Activated CD4-positive, alpha-beta T cell treated with anti-CD3 and anti-CD28 coated beads, Interleukin-2, amount 10 ng/mL, durations not matched to agents 7 days and 5 days (primary cell): ENCODE measurements at places on chromosomes 11 and 22.

- H3K27me3 ChIP-seq: no peaks in the 10 kb centered on the region
- no peak for DNase-seq
- H3K4me3 ChIP-seq: no peak overlapping the region
- peaks cover 31% of the 10 kb centered on the region for H3K4me1 ChIP-seq
These were observed 177.5 kb upstream of the TMEM45B start for GRCh38 chr11:129637983-129638776.

GRCh38 chr11:57598831-57599155, 1.3 kb downstream of the SERPING1 start:
- no peak for DNase-seq

- DNase-seq: peak; percentile 65
- peak overlapping the region; percentile 83 for H3K4me3 ChIP-seq
- no peaks in the 10 kb centered on the region for H3K27me3 ChIP-seq
- H3K27ac ChIP-seq: peak overlapping the region; percentile 87
- peaks cover 14% of the 10 kb centered on the region for H3K36me3 ChIP-seq
These were observed 667 bp downstream of the CD81 start for GRCh38 chr11:2377511-2378443.

DNA sequence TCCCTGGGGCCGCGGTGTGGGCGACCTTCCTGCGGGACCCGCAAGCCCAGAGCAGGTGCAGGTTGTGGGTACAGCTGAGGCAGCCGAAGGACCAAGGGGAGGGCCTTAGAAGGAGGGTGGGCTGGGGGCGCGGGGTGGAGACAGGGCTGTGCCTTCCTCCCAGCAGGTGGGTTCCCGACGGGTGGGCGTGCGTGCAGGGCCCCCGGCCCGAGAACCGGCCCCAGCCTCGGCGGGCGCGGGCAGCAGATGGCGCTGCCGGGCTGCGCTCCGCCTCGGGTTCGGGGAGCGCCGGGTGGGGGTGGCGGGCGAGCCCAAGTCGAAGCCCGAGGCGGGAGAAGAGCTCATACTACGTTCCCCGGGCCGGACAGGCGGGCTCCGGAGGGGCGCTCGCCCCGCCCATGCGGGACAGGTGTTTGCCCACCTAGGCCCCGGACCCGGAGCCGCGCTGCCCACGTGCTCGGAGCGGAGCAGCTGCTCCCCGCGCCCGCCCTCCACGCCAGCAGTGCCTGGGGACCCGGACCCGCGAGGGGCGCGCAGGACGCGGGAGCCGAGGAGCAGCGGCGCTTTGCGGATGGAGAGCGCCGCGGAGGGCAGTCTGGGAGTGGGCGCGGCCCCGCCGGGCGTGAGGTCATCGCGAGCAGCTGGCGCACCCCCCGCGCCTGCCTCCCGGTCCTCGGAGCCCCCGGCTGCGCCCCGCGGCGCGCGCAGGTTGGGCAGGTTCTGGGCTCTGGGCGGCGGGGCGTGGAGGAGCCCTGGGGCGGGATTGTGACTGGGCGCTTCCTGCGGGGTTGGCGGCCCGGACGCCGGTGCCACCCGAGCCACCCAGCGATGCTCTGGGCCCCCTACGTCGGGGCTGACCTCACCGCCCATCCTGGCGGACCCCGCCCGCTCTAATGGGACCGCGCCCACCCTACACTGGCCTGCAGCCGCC, 25.3 kb downstream of the DUSP8 start:
- no peak overlapping the region for H3K4me3 ChIP-seq
- H3K27ac ChIP-seq: no peak overlapping the region
- H3K36me3 ChIP-seq: no peaks in the 10 kb centered on the region
- peaks cover 4% of the 10 kb centered on the region for H3K4me1 ChIP-seq
- peak; percentile 14 for DNase-seq

DNA sequence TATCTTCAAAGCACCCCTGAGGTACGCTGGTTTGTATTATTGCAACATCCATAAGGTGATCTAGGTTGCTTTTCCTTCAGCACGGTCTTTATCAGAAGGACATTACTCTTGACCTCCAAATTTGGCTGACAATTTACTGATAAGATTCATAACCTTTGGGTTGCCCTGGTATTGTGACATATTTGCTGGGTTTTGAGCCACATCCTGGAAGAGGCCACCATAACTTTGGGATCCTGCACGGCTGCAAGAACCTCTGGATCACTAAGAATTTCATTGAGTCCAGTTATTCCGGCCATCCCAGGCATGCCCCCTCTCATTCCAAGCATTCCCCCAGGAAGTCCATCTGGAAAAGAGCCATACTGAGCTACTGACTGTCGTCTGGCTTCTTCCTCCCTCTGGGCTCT, 6.5 kb upstream of the PLET1 start:
- H3K27me3 ChIP-seq: no peaks in the 10 kb centered on the region
- H3K4me3 ChIP-seq: no peak overlapping the region
- no peak for DNase-seq
- H3K27ac ChIP-seq: no peak overlapping the region

GRCh38 chr11:112965656-112966055, 4.4 kb downstream of the NCAM1 start:
- H3K4me3 ChIP-seq: no peak overlapping the region
- peaks cover 12% of the 10 kb centered on the region for H3K4me1 ChIP-seq
- H3K27me3 ChIP-seq: peaks cover 61% of the 10 kb centered on the region
- no peak overlapping the region for H3K27ac ChIP-seq

DNA sequence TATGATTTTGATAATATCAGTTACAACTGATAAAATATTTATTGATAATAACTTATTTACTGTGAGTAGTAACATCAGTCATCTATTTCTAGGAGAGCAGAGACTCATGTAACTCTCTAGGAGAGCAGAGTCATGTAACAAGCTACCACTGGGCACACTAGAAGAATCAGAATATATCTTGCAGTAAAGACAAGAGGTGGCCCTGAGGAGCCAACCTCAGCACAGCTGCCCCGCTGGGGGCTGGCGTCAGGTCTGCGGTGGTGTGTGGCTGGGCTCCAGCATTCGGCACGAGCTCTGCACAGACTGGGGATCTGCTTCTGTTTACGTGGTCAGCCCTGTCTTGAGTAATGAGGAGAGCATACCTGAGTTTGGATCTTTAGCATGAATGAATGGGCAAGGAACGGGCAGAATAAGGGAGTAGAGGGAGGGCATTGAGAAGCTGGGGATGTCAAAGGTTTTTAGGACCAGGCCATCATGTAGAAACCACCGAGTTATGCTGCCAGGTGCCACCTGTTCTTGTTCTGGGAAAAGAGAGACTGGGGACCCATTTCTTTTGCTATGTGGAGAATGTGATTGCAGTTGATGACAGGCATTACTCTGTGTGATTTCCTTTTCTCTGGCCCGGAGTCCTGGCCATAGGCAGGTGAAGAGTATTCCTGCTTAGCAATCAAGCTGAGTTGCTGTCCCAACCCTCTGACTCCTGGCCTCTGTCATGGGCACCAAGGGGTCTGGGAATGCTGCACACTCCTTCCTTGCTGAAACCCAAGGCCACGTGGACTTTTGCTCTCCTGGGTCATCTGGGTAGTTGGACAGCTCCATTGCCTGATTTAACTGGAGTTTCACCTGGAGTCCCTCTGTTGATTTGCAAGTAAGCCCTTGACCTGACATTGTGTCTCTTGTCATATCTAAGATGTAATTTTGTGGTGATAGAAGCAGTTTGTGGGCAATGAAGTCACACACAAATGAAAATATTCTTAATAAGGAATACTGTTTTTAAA, 50.9 kb upstream of the HEPHL1 start:
- no peak for DNase-seq
- no peaks in the 10 kb centered on the region for H3K36me3 ChIP-seq
- peaks cover 11% of the 10 kb centered on the region for H3K27me3 ChIP-seq
- H3K4me1 ChIP-seq: no peaks in the 10 kb centered on the region

DNA sequence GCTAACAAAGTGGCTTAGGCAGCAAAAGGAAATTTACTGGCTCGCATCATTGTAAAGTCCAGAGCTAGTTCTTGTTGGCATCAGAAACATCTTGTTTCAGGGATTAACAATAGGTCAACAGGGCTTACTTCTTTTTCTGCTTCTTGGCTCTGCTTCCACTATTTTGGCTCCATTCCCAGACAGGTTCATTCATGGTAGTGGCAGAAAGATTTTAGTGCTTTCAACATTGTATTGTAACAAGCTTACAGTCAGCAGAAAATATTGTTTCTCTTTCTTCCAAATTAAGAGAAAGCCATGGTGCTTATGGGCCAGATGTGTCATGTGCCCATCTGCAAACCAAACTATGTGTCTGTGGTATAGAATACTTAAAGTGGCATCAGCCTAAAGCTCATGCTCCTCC, 315.6 kb downstream of the RAB38 start:
- no peaks in the 10 kb centered on the region for H3K36me3 ChIP-seq
- H3K4me3 ChIP-seq: no peak overlapping the region
- no peak for DNase-seq
- H3K4me1 ChIP-seq: no peaks in the 10 kb centered on the region
- no peaks in the 10 kb centered on the region for H3K27me3 ChIP-seq
- H3K27ac ChIP-seq: no peak overlapping the region

DNA sequence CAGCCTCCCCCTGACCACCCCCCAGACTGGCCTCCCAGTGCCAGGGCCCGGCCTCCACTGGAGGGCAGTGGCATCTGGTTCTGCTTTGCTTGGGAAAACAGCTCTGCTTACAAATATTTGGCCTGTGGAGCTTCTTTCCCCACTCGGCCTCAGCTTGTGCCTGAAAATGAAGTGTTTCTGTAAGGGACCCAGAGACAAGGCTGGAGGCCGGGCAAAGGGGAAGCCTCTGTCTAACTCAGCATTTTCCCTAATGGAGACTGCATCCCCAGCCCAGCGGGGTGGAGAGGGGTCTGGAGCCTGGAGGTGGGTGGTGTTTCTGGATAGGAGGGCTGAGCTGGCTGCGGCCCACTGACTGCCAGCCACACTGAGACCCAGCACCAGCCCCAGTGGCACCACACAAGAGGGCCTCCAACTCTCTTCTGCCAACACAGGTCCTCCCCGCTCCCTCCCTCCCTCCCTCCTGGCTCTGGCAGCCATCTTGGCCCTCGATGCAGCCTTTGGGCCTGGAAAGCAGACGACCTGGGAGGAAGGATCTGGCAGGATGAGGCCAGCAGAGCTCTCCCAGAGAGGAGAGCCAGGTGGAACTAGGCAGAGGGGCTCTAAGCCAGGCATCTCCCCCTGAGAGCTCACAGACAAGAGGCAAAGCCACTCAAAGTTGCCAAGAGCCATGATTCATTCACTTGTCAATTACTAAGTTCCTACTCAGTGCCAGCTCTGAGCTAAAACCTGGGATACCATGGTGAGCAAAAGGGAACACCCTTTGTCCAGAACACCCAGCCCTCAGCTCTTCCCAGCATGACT, 77.1 kb upstream of the CD82 start:
- no peaks in the 10 kb centered on the region for H3K36me3 ChIP-seq
- H3K27ac ChIP-seq: no peak overlapping the region
- no peak overlapping the region for H3K4me3 ChIP-seq
- no peaks in the 10 kb centered on the region for H3K4me1 ChIP-seq
- H3K27me3 ChIP-seq: peaks cover 7% of the 10 kb centered on the region

DNA sequence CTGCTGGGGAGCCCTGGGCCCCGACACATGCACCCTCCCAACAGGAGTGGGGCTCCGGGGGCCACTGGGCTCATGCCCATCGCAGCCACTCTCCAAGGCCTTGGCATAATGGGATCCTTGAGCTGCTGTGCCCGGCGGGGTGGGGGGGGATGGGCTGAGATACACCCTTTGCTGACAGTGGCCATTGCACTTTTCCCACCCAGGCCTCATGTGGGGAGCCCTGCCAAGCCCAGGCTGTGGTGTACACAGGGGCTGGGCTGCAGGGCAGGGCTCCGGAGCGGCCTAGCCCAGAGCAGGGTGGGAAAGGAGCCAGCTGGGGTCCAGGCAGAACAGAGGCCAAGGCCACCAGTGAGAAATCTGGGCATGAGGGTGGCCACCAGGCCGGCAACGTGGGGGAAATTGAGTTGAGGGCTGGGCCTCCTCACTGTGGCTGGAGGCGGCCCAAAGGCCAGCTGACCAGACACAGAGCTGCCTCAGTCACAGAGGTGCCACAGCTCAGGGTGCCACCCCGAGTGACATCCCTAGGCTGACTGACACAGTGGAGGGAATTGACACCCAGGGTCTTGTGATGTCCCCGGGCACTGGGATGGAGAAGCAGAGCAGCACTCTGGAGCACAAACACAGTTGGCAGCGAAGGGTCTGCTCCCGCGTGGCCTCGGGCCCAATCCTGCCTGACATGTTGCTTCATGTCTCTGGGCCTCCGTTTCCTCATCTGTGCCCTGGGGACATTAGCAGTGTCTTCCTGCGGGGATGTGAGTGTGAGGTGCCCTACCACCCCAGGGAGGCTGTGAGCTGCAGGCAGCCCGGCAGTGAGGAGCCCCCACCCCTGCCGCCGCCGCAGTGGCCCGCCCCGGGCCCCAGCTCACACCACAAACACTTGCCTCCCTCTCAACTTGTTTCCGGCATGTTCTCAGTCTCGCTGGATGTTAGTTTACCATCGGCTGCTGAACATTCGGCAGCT, 30.4 kb downstream of the RTN4R start:
- H3K4me3 ChIP-seq: no peak overlapping the region
- H3K27me3 ChIP-seq: no peaks in the 10 kb centered on the region
- H3K36me3 ChIP-seq: no peaks in the 10 kb centered on the region
- H3K4me1 ChIP-seq: peaks cover 23% of the 10 kb centered on the region

GRCh38 chr11:6925636-6926207, 504 bp upstream of the ZNF215 start:
- H3K4me1 ChIP-seq: peaks cover 17% of the 10 kb centered on the region
- peak overlapping the region; percentile 83 for H3K4me3 ChIP-seq
- H3K27me3 ChIP-seq: peaks cover 38% of the 10 kb centered on the region

- DNase-seq: no peak
- H3K36me3 ChIP-seq: no peaks in the 10 kb centered on the region
- H3K27ac ChIP-seq: no peak overlapping the region
- no peak overlapping the region for H3K4me3 ChIP-seq
These were observed 251.4 kb downstream of the JRKL start for GRCh38 chr11:96641261-96641660.

DNA sequence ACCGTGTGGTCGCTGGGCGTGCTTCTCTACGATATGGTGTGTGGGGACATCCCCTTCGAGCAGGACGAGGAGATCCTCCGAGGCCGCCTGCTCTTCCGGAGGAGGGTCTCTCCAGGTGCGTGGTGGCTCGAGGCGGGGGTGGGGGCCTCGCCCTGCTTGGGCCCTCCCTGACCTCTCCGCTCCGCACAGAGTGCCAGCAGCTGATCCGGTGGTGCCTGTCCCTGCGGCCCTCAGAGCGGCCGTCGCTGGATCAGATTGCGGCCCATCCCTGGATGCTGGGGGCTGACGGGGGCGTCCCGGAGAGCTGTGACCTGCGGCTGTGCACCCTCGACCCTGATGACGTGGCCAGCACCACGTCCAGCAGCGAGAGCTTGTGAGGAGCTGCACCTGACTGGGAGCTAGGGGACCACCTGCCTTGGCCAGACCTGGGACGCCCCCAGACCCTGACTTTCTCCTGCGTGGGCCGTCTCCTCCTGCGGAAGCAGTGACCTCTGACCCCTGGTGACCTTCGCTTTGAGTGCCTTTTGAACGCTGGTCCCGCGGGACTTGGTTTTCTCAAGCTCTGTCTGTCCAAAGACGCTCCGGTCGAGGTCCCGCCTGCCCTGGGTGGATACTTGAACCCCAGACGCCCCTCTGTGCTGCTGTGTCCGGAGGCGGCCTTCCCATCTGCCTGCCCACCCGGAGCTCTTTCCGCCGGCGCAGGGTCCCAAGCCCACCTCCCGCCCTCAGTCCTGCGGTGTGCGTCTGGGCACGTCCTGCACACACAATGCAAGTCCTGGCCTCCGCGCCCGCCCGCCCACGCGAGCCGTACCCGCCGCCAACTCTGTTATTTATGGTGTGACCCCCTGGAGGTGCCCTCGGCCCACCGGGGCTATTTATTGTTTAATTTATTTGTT, 2.4 kb downstream of the PIM3 start:
- peak overlapping the region; percentile 76 for H3K27ac ChIP-seq
- peaks cover 29% of the 10 kb centered on the region for H3K4me1 ChIP-seq
- H3K4me3 ChIP-seq: peak overlapping the region; percentile 65
- H3K27me3 ChIP-seq: no peaks in the 10 kb centered on the region
